ENCODE measurements at places on chromosomes 4 and X.

DNA sequence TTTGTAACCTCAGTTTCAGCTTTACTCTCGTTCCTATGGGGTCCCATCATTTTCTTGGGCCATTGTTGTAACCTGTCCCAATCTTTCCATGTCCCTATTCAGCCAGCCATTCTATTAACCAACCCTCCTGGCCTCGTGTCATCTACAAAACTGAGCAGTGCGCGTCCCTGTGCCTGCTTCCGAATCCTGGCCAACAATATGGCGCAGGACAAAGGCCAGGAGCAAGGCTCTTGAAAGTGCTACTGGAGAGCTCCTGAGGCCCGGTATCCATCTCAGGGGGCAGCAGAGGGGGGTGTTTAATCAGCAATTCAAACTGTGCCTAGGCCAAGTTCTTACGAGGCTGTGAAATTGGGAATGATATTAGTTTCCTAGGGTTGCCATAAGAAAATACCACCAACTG is 41.2 kb upstream of the APLN start:
- DNase-seq, result no peak
- no peak overlapping the region for H3K27ac ChIP-seq
- no peak overlapping the region for H3K4me3 ChIP-seq
- H3K36me3 ChIP-seq, result no peaks in the 10 kb centered on the region
- H3K4me1 ChIP-seq, result no peaks in the 10 kb centered on the region

- H3K4me3 ChIP-seq, result no peak overlapping the region
- DNase-seq, result no peak
- H3K27me3 ChIP-seq, result no peaks in the 10 kb centered on the region
- no peak overlapping the region for H3K27ac ChIP-seq
- H3K4me1 ChIP-seq, result no peaks in the 10 kb centered on the region
- no peaks in the 10 kb centered on the region for H3K36me3 ChIP-seq
These were observed 139.2 kb upstream of the DGKK start for GRCh38 chrX:50609796-50610195.

- H3K4me1 ChIP-seq, result no peaks in the 10 kb centered on the region
- H3K27ac ChIP-seq, result no peak overlapping the region
- H3K4me3 ChIP-seq, result no peak overlapping the region
- peaks cover 5% of the 10 kb centered on the region for H3K36me3 ChIP-seq
These were observed 56.1 kb upstream of the EIF1AX start for GRCh38 chrX:20197641-20198210.

GRCh38 chr4:16264798-16265197 is 38.5 kb upstream of the TAPT1 start:
- no peaks in the 10 kb centered on the region for H3K36me3 ChIP-seq
- no peaks in the 10 kb centered on the region for H3K27me3 ChIP-seq
- H3K4me3 ChIP-seq, result no peak overlapping the region
- no peaks in the 10 kb centered on the region for H3K4me1 ChIP-seq
- no peak overlapping the region for H3K27ac ChIP-seq

GRCh38 chr4:180031330-180031729 is 2211.9 kb upstream of the TENM3 start:
- H3K4me1 ChIP-seq, result no peaks in the 10 kb centered on the region
- H3K27me3 ChIP-seq, result no peaks in the 10 kb centered on the region
- H3K27ac ChIP-seq, result no peak overlapping the region
- no peak for DNase-seq

- peaks cover 14% of the 10 kb centered on the region for H3K4me1 ChIP-seq
- no peaks in the 10 kb centered on the region for H3K27me3 ChIP-seq
- no peak overlapping the region for H3K27ac ChIP-seq
- H3K36me3 ChIP-seq, result no peaks in the 10 kb centered on the region
These were observed 112.0 kb upstream of the LNX1 start for GRCh38 chr4:53703267-53703655.

- no peaks in the 10 kb centered on the region for H3K27me3 ChIP-seq
- no peak overlapping the region for H3K4me3 ChIP-seq
- H3K4me1 ChIP-seq, result no peaks in the 10 kb centered on the region
- no peak overlapping the region for H3K27ac ChIP-seq
- DNase-seq, result no peak
These were observed 80.0 kb downstream of the KCTD8 start for GRCh38 chr4:44368413-44369167.

GRCh38 chr4:52694936-52695335 is 35.8 kb upstream of the USP46 start:
- DNase-seq, result no peak
- no peak overlapping the region for H3K27ac ChIP-seq
- no peaks in the 10 kb centered on the region for H3K27me3 ChIP-seq
- no peaks in the 10 kb centered on the region for H3K36me3 ChIP-seq
- peaks cover 4% of the 10 kb centered on the region for H3K4me1 ChIP-seq

DNA sequence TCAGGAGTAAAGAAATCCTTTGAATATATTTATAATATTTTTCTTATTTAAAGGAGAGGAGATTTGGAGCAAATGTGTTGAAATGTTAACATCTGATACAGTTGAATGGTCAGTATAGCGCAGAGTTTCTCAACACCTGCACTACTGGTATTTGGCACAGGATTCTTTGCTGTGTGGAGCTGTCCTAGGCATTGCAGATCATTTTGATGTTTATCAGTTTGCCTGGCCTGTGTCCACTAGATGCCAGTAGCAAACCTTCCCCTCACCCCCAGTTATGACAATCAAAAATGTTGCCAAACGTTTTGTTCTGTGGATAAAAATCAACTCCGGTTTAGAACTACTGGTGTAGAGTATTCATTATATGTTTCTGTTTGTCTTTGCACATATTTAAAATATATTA is 765.3 kb upstream of the SLIT2 start:
- H3K27ac ChIP-seq, result no peak overlapping the region
- no peaks in the 10 kb centered on the region for H3K36me3 ChIP-seq
- H3K4me3 ChIP-seq, result no peak overlapping the region
- no peaks in the 10 kb centered on the region for H3K4me1 ChIP-seq
- no peak for DNase-seq

GRCh38 chr4:181938631-181939030 is 304.6 kb upstream of the TENM3 start:
- H3K27me3 ChIP-seq, result no peaks in the 10 kb centered on the region
- no peak overlapping the region for H3K4me3 ChIP-seq
- DNase-seq, result no peak
- no peaks in the 10 kb centered on the region for H3K4me1 ChIP-seq
- no peak overlapping the region for H3K27ac ChIP-seq

- H3K4me1 ChIP-seq, result no peaks in the 10 kb centered on the region
- no peak for DNase-seq
- no peaks in the 10 kb centered on the region for H3K36me3 ChIP-seq
- no peak overlapping the region for H3K4me3 ChIP-seq
These were observed 76.8 kb downstream of the DTHD1 start for GRCh38 chr4:36358173-36358572.

DNA sequence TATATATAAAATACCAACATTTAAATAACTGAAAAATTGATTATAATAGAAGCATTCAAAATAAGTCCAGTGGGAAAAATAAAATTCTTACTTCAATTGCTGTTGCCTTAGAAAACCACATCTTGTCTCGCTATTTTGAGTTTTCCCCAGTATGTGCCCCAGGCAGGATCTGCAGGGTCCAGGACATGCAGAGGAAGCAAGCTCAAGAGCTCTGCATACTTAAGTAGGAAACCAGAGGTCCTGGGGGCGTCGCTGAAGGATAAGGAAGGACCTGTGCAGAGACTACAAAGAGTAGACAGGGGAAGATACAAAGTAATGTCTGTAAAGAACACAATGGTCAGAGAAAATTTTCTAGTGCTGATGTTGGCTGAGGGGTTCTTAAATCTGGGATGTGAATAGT is 310.5 kb upstream of the EMCN start:
- no peaks in the 10 kb centered on the region for H3K36me3 ChIP-seq
- no peaks in the 10 kb centered on the region for H3K27me3 ChIP-seq
- H3K4me3 ChIP-seq, result no peak overlapping the region
- no peaks in the 10 kb centered on the region for H3K4me1 ChIP-seq
- no peak for DNase-seq

GRCh38 chr4:151804821-151805220 is 44.0 kb upstream of the GATB start:
- no peaks in the 10 kb centered on the region for H3K36me3 ChIP-seq
- no peak overlapping the region for H3K4me3 ChIP-seq
- DNase-seq, result no peak
- no peak overlapping the region for H3K27ac ChIP-seq

DNA sequence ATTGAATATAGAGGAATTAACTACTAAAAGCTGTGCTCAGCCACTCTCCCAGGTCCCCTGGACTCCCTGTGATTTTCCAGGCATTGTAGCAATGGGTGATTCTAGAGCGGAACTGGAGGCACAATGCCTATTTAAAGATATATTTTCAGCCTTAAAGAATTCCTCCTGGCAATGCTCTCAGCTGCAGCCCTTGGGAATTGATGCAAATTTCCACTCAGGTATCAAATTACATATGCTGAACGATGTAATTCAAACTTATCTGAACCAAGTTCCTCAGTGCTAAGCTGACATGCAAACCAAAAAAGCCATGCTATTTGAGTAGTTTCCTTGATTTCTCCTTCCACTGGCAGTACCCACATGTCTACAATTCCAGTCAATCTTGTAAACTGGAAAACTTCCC is 86.3 kb upstream of the GABRA3 start:
- no peaks in the 10 kb centered on the region for H3K36me3 ChIP-seq
- DNase-seq, result peak; percentile 43
- no peak overlapping the region for H3K27ac ChIP-seq
- no peak overlapping the region for H3K4me3 ChIP-seq
- no peaks in the 10 kb centered on the region for H3K27me3 ChIP-seq
- peaks cover 7% of the 10 kb centered on the region for H3K4me1 ChIP-seq

DNA sequence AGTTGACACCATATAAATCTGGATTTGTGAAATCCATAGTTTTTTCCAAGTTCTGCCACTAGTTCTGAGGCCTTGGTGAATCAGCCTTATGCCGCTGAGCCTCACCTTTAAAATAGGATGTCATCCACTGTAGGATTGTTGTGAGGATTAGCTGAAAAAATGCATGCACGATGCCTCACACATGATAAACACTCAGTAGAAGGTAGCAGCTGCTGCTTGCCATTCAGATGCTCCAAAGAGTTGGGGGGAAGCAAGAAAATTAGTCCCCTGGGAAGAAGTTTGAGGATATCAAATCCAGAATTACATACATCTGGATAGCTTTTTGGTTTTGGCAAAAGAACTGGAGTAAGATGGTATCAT is 7.4 kb downstream of the MMAA start:
- no peak overlapping the region for H3K27ac ChIP-seq
- H3K27me3 ChIP-seq, result no peaks in the 10 kb centered on the region
- no peaks in the 10 kb centered on the region for H3K4me1 ChIP-seq
- no peak overlapping the region for H3K4me3 ChIP-seq
- DNase-seq, result no peak
- peaks cover 1% of the 10 kb centered on the region for H3K36me3 ChIP-seq

Measured in Karpas-422 (cell line).